Mesenchymal stem cell (in vitro differentiated cells and primary cell): ENCODE measurements at places on chromosomes 13 and 19.

GRCh38 chr13:111923439-111923838, 143.5 kb upstream of the SOX1 start:
- DNase-seq = no peak

DNA sequence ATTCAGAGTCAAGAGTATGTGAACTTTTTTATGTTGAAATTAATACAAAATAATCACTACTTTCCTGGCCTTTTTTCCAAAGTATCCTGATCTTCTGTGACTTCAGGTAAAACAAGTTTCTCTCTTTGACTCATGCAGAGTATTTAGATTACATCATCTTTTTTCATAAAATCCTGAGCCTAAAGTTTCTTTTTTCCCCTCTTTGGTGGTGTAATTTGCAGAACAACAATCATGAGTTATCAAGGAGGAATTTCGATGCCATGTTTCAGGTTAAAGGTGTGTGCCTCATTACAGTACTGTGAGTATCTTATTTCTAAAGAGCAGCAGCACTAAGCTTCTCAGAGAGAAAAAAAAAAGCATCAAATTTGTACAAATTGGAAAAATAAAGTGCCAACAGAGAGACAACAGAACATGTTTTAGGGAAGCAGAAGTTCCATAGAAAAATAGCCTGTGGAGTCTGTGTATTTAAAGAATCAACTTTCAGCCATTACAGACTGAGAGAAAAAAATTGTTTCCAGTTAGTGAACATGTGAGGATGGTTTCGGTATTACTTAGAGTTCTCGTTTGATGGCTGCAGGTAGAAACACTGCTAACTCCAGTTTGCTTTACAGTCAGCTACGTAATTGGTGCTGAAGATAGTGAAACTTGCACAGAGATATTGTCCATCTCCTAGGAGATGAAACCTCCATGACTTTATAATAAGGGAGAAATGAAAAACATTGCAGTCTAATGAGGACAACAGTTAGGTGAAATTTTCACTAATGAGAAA, 78.1 kb upstream of the PCDH9 start:
- DNase-seq = no peak

GRCh38 chr19:18278521-18279265, 2.7 kb downstream of the JUND start:
- peak; percentile 82 for DNase-seq

DNA sequence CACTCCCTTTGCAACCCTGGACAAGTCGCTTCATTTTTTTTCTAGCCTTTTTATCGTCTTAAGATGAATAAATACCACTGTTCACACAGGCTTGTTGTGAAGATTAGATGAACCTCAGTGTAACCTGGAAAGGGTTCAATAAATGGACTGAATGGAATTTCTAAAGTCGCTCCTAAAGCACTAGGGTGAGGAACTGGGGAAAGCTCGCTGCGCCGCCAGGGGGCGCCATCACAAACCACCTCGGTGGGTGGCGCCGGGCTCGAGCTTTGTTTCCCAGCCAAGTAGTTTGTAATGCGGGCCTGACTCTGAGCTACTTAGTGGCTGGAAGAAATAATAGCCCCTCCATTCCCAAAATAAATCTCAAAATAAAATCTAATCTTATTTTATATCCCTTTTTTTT, 2.2 kb upstream of the CEACAM6 start:
- no peak for DNase-seq

- no peak for DNase-seq
Measured at GRCh38 chr13:41282129-41282571, 18.8 kb upstream of the MTRF1 start.

DNA sequence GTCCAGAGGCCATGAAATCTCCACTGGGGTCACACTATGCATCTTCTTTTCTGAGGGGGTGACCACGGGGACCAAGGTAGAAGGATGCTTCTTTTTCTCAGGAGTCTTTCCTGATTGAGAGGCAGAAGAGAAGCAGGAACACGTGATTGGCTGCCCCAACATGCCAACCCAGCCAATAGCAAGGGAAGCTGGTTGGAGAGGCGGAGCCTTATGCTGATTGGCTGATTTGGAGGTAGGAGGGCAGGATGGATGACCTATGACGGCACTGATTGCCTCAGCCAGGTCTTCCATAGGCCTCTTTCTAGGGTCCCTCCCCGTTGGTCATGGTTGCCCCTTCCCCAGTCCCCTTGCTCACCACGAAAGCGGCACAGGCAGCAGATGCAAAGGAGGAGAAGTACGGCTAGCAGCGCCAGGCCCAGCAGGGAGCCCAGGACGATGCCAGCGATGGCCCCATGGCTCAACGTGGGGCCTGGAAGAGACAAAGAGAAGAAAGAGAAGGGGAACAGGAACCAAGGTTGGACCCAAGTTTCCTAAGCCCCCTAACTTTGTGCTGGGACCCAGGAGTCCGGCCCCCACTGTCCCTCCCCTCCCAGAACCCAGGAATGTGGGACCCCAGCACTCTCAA, 8.0 kb downstream of the VSIG10L start:
- DNase-seq = no peak

DNA sequence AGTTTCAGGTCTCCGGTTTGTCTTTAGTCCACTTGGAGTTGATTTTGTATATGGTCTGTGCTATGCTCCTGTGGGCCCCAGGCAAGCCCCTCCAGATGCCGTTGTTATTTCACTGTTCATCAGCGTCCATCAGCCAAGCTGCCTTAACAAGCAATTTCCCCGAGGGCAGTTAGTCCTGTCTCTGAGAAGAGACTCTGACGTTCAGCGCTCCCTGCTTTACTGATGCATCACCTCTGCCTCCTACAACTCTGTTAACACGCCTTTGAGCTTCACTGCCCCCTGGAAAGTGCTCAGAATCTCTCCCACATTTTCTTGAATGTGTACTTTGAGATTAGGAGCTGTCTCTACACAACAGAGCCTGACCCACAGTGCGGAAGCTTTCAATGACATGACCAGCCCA, 41.8 kb upstream of the UBAC2 start:
- no peak for DNase-seq

DNA sequence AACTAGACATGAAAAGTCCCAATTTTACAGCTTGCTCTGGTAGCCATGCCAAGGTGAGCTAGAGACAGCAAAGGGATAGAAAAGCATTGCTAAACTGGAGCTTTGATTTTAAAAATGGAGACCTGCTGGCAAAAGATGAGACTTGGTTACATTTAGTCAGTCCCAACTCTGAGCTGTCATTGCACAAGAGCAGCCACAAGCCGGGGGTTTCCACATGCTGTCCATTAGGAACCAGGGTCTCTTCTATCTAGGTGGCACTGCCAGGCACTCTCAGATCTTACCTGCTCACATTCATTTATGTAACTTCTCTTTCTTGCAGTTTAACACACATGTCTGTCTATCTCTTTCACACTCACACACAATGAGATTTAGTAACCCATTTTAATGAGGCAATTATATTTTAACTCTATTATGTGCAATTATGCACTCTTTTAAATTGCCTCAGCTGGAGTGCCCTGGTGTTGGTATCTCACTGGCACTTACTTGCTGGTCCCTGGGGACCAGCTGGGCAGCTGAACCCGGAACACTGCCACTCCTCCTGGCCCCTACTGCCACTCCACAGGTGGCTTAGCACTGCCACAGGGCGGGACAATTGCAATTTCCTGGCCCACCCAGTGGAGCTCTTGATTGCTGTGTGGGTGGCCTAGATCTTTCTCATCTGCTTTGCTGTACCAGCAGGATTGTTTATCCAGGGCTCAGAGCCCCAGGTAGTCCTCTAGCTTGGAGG, 112.5 kb downstream of the COG6 start:
- no peak for DNase-seq

GRCh38 chr19:19651076-19651475, 7.6 kb upstream of the GMIP start:
- no peak for DNase-seq

GRCh38 chr13:81682081-81682630, 1341.2 kb upstream of the SPRY2 start:
- DNase-seq = no peak

DNA sequence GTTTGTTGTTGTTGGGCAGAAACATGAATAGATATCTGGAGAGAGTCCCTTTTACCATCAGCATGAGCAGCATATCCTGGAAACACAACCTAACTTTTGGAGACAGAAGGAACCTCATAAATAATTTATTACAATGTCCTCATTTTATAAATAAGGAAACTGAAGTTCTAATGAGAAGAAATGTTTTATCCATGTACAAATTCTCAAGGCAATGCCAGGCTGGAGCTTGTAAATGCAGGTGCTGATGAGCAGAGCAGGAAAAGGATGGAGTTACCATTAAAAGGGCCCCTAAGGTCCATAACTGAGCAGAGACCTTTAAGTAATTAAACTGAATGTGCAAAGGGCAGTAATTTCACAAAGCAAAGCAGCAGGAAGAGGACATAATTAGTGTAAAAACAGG, 17.3 kb downstream of the LCP1 start:
- no peak for DNase-seq

DNA sequence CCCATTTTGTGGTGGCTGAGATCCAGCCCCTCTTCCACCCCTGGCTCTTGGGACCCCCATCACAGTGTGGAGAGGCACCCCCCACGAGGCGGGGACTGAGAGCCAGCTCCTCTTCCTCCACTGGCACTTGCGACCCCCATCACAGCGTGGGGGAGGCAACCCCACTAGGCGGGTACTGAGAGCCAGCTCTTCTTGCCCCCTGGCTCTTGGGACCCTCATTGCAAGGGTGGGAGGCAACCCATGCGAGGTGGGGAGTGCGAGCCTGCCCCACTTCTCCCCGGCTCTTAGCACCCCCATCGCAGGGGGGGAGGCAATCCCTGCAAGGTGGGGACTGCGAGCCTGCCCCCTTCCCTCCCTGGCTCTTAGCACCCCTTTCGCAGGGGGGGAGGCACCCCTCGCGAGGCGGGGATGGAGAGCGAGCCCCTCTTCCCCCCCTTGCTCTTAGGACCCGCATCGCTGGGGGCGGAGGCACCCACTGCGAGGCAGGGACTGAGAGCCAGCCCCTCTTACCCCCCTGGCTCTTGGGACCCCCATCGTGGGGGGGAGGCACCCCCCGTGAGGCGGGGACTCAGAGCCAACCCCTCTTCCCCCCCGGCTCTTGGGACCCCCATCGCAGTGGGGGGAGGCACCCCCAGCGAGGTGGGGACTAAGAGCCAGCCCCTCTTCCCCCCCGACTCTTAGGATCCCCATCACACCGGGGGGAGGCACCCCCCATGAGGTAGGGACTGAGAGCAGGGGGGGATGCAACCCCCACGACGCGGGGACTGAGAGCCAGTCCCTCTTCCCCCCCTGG, 364.6 kb upstream of the SPRY2 start:
- DNase-seq = no peak

GRCh38 chr13:73107970-73108369, 49.2 kb downstream of the KLF5 start:
- DNase-seq = no peak

DNA sequence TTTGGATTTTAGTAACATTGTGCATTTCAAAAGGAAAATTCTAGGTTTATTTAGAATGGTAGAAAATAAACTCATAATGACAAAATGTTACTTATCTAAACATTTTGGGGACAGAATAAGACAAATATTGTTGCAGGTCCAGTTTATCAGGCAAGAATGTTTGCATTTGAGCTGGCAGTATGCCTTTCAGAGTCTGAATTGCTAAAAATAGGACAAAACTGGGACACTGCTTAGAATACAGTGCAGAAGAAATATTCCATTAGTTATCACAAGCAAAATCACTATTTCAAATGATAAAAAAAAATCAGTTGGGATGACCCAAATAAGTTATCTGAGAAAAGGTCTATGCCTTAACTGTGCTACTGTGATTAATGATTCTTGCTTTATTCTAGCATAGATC, 870.3 kb upstream of the MIR17HG start:
- no peak for DNase-seq

DNA sequence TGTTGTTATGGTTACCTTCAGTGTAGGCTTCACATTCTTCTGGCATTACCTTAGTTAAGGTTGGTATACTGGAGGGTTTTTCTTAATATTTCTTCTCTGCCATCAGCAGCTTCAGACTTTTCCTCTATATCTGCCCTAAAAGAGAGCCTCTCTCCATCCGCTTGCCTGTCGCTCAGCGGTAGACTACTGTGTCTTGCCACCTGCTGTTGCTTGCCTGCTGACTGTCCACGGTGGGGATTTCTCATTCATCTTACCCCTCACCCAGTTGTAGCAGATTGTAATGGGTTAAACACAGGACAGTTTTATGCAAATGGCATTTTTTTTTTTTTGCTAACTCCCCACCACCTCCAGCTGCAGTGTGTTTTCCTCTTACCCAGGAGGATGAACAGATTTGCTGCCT, 577.2 kb downstream of the SLITRK5 start:
- DNase-seq = no peak

DNA sequence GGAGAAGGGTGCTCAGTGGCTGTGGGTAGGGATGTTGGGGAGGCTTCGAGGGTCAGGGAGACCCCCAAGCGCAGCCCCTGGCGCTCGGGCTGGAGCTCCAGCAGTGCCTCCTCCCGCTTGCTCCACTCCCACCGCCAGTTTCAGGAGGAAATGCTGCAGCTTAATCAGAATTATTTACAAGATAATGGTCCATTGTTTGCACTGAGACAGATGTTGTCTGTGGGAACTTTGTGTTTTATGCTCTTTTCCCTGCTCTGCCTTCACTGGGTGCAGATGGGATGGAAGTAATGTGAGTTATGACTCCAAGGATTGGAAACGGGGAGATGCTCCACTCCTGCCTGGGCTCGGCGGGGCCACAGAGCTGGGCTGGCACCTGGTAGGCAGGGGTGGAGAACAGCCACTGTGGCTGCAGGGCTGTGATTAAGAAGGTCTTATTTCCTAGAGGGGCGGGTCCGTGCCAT, 192.4 kb downstream of the ZNF536 start:
- DNase-seq = no peak

- peak; percentile 17 for DNase-seq
Measured at GRCh38 chr19:970695-971094, 13.4 kb upstream of the WDR18 start.

DNA sequence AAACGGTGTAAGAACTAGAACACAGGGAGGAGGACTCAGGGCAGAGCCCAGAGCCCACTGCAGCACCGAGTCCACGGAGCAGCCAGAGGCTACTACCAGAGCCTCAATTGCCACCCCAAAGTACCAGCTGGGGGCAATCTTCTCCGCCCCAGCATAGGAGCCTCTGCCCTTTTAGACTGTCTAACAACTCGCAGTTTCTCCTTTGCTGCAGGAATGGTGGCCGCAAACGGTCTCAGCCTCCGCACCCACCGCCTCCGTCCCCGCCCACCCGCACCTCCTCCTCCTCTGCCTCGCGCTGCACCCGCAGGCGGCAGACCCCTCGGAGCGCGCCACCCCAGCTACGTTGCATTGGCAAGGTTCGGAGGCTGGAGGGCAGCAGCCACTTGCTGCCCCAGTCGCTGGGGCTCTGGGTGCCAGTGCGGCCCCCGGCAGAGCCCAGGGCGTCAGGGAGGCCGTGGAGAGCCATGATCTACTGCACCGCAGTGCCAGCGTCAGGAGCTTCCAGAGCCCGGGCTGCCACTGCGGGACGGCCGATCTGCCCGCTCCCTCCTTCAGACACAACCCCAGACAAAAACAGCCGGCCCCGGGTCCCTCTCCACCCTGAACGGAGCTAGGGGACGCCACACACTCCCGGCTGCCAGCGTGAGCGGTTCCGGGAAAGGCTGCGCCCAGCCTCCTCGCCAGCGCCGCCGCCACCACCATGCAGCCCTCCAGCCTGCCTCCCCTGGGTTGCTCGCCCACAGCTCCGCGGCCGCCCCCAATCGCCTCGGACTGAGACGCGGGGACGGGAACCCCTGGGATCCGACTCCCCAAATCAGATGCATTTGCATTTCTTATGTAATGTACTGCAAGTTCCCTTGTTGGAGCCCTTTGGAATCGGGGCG, 1.8 kb downstream of the FGF14 start:
- DNase-seq = peak; percentile 14

GRCh38 chr19:13408889-13409518, 97.3 kb downstream of the CACNA1A start:
- DNase-seq = no peak
